ENCODE measurements at places on chromosomes 6 and 20.
A peak's percentile ranks its signal among the peaks of the same experiment; 100 is the strongest.

GRCh38 chr6:451336-451735 is 59.8 kb downstream of the IRF4 start:
- no peak for DNase-seq

- DNase-seq, result peak; percentile 26
Observed at GRCh38 chr6:41463062-41463930, 82.9 kb upstream of the FOXP4 start.

DNA sequence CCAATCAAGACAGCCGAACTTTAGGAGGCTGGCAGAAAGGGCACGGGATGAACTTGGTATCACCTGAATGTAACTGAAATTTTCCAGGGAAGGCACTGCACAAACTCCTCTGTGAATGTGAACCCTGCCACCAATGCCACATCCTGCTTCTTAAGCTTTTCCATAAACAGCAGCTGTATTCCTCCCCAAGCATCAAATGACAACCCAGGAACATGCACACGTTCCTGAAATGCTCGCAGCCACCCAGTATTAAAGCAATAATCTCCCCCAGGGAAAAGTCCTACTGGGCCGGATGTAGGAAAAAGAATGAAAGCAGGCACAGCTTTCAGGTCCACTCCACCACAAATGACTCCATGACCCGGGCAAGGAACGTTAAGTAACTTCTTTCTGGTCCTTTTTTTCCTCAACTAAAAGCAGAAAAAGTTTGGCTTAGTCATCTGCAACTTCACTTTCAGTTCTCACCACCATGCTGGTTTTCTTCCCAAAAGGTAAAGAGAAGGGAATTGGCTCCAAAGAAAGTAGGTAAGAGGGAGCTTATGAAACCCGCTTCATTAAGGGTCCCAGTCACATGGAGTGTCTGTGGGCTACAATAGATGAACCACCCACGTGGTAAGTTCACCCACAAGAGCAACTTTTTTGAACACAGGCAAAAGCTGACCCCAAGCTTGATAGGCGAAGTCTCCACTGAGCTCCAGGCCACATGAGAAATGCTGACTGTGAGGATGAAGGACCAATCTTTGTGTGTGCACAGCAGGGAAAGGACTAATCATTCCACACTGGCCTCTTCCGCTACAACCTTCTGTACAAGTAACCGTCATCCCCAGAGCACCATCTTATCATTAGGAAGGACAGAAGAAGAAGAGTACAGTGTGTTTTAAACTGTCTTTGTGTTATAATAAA is 90.1 kb downstream of the HIVEP2 start:
- DNase-seq, result no peak

DNA sequence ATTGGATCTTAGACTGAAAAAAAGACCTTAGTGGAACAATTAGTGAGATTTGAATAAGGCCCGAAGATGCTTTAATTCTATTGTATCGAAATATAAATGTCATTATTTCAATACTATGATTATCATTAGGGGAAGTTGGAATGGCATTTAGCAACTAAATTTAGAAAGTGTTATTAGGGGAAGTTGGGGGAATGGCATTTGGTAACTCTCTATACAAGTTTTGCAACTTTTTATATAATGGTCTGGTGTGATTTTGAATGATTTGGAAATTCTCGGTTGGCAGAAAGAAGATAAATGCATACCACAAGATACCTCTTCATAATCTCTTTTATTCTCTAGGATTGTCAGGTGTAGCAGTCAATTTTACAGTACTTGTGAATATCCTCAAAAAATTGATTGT is 49.2 kb downstream of the RNF144B start:
- no peak for DNase-seq

DNA sequence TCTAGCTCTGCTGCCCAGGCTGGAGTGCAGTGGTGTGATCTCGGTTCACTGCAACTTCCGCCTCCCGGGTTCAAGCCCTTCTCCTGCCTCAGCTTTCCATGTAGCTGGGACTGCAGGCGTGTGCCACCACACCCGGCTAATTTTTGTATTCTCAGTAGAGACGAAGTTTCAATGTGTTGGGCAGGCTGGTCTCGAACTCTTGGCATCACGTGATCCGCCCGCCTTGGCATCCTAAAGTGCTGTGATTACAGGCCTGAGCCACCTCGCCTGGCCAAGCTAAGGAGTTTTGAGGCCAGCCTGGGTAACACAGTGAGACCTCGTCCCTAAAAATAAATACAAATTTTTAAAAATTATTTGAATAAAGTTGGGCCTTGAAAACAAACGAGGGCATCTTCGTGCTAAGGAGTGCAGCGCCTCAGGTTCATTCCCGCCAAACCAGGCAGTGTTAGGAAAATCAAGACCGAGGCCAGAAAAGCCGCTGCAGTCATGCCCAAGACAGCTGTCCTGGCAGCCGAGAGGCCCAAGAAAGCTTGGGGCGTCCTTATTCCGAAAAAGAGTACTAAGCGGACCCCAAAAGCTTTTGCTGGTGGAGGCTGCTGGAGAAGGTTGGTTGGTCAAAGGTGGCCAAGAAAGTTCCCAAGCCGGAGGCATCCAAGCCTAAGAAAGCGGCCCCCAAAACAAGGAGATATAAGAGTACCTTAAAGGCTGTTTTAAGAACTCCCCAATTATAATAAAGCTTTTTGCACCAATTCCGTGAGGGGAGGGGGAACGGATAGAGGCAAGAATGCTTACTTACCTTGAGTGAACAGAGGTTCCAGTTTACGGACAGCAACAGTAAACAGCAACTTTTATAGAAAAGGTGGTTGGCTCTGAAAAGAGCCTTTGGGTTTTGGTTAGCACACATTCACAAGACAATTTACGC is 109.0 kb downstream of the HFE start:
- no peak for DNase-seq

DNA sequence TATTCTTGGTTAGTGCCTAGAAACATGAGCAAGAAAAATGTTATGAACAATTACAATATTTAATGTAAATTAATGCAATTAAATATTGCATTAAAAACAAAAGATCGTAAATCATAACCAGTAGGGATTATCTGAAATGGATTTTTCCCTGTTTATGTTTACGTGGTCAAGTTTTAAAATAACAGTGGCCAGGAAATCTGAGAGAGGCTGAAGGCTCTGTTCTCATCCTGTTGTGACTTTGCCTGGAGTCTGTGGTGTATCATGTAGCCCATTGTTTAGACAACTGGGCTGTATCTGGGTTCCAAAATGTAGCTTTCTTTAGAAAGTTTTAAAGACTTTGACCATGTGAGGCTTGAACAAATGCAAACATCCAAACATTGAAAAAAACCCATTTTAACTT is 2.4 kb downstream of the MYO6 start:
- DNase-seq, result no peak

GRCh38 chr6:43728586-43728985 is 41.0 kb upstream of the MRPS18A start:
- DNase-seq, result no peak

DNA sequence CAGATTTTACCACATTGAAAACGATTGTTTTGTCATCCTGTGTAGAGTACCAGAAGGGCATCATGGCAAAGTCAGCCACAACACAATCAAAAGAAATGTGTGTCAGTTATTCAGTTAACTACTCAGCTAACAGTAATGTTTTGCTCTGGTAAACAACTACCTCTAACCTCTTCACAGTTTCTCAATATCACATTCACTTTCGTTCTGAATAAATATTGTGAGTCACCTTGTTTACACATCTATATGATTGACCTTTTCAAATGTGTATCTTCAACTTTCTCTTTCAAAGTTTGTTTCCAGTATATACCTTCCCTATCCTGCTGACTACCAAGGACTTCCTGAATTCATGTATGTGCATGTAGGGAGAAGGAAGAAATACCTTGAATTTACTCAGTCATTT is 216.6 kb upstream of the UFL1 start:
- DNase-seq, result no peak

- DNase-seq, result peak; percentile 15
Observed at GRCh38 chr6:69917834-69918233, 51.5 kb downstream of the COL19A1 start.

DNA sequence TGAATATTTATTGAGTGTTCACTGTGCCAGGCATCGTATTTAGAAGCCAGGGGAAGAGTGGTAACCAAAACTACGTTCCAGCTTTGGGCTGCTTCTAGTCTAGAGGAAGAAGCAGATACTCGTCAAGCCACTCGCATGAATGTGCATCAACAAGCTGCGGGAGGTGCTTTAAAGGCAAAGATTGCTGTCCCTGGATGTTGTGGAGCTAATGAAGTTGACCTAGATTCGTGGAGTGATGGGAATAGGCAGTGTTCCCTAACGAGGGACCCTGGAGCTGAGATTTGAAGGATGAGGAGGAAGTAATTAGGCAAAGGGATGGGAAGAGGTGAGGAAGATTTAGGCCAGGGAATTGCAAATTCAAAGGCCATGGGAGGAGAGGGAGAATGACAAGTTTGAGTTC is 118.9 kb downstream of the TMEM170B start:
- DNase-seq, result no peak

- no peak for DNase-seq
Observed at GRCh38 chr20:16978497-16978896, 230.3 kb downstream of the OTOR start.

DNA sequence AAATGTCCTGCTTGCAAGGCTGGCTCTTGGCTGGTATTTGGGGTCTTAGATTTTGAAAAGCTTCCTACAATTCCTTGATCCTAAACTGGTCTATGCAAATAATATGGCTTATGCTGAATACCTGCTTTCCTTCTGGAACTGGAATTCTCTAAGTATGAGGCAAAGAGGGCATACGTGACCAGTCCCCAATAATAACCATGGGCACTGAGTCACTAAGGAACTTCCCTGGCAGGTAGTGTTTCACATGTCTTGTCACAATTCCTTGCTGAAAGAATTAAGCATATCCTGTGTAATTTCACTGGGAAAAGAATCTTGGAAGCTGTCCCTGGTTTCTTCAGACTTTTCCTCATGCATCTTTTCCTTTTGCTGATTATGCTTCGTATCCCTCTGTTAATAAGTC is 106.5 kb downstream of the MMS22L start:
- no peak for DNase-seq

DNA sequence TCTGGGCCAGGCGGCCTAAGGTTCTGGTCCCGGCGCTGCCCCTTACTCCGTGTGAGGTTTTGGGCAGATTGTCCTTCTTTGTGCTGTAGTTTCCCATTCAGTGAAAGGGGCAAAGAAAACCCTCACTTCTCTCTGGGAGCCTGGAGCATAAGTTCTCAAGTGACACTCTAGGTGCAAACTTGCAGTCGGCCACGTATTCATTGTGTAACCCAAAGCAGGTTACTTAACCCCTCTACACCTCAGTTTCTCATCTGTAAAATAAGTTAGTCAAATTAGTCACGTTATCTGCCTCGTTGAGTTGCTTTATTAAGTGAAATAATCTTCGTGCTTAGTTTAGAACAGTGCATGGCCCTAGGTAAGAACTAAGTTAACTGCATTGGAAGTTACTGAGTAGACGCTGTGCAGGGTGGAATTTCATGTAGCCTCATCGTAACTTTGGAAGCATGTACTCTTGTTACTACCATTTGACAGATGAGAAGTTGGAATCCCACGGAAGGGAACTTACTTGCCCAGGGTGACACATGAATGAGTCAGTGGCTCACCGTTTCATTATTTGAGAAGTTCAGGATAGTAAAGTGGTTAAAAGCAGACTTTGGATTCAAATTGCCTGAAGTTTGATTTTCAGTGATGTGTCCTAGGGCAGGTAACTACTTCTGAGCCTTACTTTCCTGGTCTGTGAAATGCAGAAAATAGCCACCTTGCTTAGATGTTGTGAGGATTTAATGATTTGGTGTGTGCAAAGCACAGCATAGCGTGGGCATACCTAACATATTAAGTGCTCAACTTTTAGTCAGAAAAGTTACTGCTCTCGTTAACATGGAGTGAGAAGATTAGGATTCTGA is 556 bp upstream of the MROH8 start:
- DNase-seq, result no peak

- DNase-seq, result no peak
Observed at GRCh38 chr20:57809149-57809548, 99.3 kb upstream of the PMEPA1 start.

- DNase-seq, result no peak
Observed at GRCh38 chr6:45808917-45809316, 206.7 kb downstream of the CLIC5 start.

GRCh38 chr20:23566199-23566932 is 1.9 kb downstream of the CST9L start:
- no peak for DNase-seq

DNA sequence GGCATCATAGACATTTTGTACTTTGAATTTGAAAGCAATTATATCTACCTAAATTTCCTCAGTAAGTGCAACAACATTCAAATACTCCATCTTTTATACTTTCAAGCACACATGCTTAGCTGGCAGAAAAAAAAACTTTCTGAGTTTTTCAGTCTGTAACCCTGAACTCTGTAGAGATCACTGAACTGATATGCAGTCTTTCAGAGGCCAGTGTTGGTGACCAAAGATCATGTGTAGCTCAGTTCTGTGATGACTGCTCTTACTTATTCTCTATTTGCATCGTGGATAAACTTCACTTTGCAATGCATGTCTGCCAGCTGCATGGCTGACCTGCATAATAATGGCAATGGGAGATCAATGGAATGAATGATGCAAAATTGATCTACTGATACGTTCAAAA is 431.3 kb downstream of the FRK start:
- no peak for DNase-seq

DNA sequence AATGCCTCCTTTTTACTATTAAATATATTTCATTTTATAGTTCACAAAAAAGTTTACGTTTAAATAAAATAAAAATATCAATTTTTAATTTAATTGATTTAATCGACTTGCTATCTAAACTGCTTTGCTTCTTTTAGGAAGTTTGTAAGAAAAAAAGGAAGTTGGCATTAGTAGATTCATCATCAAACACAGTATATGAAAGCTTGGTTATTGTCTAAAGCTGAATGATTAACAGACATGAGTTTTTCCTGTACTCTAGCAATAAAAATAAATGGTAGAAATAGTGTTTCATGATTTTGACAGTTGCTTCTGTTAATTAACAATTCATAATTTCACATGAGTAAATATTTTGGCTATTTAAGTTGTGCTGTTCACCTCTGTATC is 1285.5 kb upstream of the GJE1 start:
- no peak for DNase-seq

DNA sequence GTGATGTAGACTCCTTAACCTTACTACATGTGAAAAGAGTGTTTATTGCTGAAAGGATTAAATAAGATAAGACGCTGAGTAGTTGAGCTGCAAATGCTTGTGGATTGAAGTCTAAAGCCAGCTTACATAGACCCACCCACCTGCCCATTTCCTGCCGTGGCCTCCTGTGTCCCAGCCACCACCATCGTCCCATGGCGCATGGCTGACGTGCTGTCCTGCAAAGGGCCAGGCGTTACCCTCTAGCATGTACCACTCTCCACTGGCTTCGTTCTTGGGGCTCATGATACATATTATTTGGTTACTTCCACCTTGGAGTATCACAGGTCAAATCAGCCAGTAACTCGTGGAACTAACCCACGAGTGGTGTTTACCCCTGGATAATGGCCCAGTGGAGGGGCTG is 181.8 kb downstream of the CDH4 start:
- no peak for DNase-seq

- DNase-seq, result peak; percentile 46
Observed at GRCh38 chr6:113632220-113632864, 224.8 kb upstream of the MARCKS start.

- no peak for DNase-seq
Observed at GRCh38 chr6:19605624-19606023, 231.5 kb upstream of the ID4 start.

- DNase-seq, result no peak
Observed at GRCh38 chr6:137272403-137272802, 53.2 kb upstream of the IFNGR1 start.

- DNase-seq, result no peak
Observed at GRCh38 chr6:163994566-163994965, 580.0 kb downstream of the QKI start.

GRCh38 chr6:148359228-148359627 is 16.6 kb downstream of the SASH1 start:
- no peak for DNase-seq
